Stimulated activated CD4-positive, alpha-beta T cell treated with anti-CD3 and anti-CD28 coated beads, Interleukin-1b, Interleukin-23, amount 100 ng/mL, for 1 hour (primary cell): ENCODE measurements at places on chromosomes 6 and 20.

DNA sequence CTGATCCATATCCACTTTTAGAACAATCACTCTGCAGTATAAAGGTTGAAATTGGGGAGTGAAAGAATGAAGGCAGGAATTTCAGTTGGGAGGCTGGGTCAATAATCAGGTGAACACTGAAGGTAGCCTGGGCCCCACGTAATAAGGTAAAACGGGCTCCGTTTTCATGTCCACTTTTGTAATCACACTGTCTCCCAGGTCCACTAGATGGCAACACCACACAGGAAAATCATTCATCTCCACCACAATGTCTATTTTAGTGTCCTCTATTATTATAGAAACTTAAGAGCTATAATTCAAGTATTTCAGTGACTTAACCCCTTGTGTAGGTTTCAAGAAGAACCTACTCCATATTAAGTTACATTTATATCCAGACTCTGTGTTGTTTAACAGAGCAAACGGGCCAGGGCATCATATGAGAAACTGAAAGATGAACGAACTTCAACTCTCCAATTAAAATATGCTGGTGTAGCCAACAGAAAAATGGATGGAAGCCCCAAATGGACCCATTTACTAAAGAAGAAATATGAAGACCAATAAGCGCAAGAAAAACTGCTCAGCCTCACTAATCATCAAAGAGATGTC is 45.9 kb upstream of the MC3R start:
- no peak for DNase-seq

GRCh38 chr6:138844192-138844591 is 48.3 kb downstream of the ECT2L start:
- no peak for DNase-seq

- DNase-seq: no peak
Observed at GRCh38 chr20:59007665-59008511, 834 bp upstream of the CTSZ start.

DNA sequence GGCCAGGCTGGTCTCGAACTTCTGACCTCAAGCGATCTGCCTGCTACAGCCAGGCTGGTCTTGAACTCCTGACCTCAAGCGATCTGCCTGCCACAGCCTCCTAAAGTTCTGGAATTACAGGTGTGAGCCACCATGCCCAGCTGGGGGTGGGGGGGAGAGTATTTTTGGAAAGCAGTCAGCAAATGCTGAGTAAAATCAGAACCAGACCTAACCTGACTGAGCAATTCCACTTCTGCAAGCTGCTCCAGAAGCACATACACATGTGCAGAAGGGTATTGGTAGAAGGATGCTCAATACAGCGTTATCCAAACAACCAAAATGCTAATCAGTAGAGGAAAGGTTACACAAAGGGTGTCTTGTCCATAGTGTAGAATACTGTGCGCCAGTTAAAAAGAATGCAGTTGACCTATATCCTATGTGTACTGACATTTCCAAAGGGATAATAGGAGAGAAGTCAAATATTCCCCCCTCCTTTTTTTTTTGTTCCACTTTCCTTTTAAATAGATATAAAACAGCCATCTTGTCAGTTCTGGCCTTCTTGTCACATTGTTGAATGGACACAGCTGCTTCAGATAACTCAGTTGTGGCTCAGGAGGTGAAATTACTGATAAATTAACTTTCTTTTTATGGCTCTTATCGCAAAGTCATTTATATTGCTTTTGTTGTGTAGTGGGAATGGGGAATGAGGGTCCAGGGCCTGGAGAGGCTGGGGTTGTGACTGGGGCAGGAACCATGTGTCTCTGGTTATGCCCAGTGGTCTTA is 74.6 kb downstream of the DTD1 start:
- no peak for DNase-seq

DNA sequence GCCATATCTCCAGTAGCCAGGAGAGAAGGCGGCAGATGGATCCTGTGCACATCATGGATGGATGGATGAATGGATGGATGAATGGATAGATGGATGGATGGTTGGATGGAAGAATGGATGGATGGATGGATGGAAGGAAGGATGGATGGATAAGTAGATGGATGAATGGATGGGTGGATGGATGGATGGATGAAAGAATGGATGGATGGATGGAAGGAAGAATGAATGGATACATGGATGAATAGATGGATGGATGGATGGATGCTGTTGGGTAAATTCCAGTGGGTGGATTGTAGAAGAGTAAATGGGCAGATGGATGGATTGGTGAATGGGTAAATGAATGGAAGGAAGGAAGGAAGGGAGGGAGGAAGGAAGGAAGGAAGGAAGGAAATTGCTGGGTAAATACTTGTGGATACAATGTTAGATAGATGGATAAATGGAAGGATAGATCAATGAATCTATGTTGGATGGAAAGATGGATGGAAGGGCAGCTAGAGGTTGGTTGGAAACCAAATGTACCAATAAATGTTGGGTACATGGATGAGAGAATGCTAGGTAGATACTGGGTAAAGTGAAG is 19.5 kb downstream of the PTGIS start:
- no peak for DNase-seq
